Stimulated activated CD8-positive, alpha-beta memory T cell treated with anti-CD3 and anti-CD28 coated beads, Interleukin-2, amount 100 ng/mL, for 1 hour (primary cell): ENCODE measurements at places on chromosomes 4 and X.

- DNase-seq, result no peak
These were observed 48.4 kb downstream of the KCNIP4 start for GRCh38 chr4:21900211-21900610.

GRCh38 chr4:148332486-148332885, 109.7 kb downstream of the NR3C2 start:
- DNase-seq, result no peak

DNA sequence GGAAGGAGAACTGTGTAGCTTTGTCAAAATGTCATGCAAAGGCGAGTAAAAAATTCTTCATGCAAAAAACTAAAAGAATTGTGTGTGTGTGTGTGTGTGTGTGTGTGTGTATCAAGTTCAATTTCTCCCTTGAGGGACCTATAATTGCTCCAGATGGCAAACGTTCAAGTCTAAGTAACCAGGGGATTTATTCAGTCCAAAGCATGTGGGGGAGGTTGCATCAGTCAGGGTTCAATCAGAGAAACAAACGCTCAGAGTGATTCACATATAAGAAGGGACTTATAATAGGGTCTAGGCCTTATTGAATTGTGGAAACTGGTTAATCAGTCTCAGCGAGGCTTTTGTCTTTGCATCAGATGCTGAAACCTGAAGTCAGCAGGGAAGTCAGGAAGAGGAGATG, 5.0 kb downstream of the DCAF8L1 start:
- DNase-seq, result no peak

DNA sequence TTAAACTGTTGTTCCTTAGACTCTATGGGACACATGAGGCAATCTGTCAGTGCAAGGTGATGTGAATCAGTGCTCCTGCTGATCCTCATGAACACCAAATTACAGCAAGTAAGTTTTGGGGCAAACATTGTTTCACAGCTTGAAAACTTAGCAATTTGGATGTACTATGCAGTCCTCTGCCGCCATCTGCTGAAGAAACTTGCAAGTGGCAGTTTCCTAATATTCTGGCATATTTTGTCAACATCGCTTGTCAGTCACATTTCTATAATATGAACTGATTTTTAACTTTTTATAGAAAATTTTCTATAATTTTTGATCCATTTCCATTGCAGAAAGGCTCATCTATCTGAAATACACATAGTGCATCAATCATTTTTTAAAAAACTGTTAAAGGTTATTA, 56.3 kb downstream of the ZAR1 start:
- no peak for DNase-seq

GRCh38 chr4:31106419-31106818, 386.2 kb downstream of the PCDH7 start:
- DNase-seq, result no peak

DNA sequence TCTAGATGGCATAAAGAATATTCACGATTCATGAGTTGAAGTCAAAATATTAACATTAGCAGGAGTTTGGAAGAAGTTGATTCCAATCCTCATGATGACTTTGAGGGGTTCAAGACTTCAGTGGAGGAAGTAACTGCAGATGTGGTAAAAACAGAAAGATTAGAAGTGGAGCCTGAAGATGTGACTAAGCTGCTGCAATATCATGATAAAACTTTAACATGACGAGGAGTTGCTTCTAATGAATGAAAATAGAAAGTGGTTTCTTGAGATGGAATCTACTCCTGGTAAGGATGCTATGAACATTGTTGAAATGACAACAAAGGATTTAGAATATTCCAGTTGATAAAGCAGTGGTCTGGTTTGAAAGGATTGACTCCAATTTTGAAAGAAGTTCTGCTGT, 70.1 kb upstream of the TMLHE start:
- no peak for DNase-seq

GRCh38 chr4:34485252-34485651, 1759.1 kb downstream of the ARAP2 start:
- DNase-seq, result no peak

DNA sequence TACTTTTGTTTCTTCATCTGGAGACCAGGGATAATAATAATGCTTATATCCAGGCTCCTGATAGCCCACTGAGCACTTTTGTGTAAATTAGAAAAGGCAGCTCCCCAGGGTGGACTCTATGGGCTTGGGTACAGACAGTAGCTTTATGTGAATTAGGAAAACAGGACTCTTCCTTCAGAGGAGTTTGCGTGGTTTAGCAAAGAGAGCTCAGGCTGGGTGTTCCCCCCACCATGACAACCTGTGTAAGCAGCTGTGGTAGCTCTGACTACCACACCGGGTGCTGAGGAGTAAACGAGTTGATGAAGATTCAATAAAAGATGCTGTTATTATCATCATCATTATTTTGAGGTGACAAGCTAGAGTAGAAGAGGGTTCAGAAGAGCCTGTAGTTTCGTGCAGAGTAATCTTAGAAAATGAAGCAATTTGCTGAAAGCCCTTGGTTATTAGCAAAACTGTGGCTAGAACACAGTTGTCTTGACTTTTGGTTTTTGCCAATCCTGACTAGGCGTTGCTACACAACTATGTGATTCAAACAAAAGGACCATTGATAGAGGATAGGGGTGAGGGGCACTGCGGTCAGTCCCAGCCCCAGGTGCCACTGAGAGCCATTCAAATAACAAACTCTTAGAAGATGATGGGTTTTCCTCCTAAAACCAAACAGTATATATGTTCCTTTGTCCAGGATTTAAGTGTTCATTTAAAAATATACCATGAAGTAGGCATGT, 60.6 kb upstream of the LIMCH1 start:
- DNase-seq, result no peak

DNA sequence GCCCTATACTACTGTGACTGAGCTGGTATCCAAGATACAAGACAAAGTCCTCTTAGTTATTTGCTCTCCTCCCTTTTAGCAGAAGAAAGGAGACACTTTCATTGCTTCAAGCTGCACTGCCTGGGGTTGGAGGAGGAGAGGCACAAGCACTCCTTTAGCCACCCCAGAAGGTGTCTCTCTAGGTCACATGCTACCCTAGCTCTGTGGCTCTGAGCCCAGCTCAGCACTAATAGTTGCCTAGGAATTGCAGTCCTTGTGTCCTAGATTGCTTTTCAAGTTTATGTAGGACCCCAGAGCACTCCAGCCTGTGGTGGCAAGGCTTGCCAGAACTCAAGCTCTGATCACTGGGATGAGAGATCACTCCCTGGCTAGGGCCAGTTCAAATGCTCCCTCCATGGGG, 24.4 kb upstream of the LHFPL1 start:
- DNase-seq, result no peak

GRCh38 chr4:88012647-88013046, 5.2 kb downstream of the PKD2 start:
- DNase-seq, result no peak

GRCh38 chr4:84493092-84493850, 5.8 kb downstream of the NKX6-1 start:
- no peak for DNase-seq

DNA sequence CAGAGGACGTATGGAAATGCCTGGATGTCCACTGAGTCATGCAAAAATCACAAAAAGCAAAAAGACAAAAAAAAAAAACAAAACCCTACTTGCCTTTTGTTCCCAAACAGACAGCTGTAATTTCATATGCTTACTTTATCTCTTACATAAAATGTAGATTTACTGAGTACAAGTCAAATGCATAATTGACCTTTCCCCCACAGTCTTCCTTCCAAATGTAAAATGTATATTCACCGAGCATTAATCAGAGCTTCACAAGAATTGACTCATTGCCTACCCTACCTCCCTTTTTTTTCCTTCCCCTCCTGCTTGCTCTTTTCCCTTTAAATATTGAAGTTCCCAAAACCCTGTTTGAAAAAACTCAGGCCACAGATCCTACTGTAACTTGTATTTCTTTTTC, 32.5 kb upstream of the TMPRSS11B start:
- DNase-seq, result no peak

GRCh38 chr4:86845593-86845992, 3.6 kb downstream of the SLC10A6 start:
- no peak for DNase-seq

GRCh38 chr4:96407738-96408463, 568.0 kb downstream of the PDHA2 start:
- no peak for DNase-seq

DNA sequence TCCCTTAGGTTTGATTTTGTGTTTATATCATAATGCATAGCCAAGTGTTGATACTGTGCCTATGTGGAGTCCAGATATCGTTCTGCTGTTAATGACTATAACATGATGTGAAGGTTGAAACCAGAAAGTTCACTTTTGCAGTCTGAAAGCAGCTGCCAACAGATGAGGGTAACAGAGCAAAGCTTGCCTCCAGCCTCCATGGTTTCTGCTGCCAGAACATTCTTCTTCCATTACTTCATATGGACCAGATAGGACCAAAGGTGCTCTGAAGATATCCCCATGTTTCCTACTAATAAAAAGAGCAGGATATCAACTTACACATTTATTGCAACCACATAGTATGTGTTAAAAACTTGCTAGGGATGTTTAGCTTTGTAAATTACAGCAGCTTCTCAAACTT, 394.1 kb downstream of the SPRY1 start:
- DNase-seq, result no peak

- DNase-seq, result no peak
These were observed 48.0 kb downstream of the TENM3 start for GRCh38 chr4:182291175-182291574.

DNA sequence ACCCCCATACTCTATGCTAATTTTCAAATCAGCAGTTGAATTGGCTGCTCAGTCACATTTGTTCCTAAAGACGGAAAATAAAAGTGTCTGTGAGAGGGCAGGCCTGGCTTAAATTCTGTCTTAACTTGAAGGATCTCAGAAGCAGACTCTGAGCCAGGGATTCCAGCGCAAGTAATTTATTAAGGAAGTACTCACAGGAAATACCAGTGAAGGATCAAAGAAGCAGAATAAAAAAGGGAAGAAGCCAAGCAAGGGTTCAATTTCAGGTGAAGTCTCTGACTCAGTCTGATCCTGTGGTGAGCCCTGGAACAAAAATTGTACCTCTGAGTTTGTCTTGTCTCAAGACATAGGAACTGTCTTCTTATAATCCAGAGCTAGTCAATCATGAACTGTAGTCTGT, 52.2 kb downstream of the IL1RAPL1 start:
- DNase-seq, result no peak

DNA sequence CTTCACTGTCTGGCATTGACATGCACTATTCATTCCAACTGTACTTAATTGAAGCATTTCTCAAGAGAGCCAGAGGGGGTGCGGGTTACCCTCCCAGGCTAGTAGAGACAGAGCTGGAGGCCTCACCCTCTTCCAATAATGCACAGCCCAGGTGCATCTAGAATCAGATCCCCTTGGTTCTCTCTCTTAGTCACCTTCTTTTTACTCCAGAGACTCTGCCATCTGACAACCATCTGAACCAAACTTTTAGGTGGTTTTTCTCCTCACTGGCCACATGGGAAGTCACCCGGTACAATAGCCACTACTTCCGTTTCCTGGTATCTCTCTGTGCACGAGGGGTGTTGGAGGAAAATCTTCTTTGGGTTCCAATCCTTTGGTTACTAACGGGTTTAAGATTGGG, 81.3 kb downstream of the SLC2A9 start:
- no peak for DNase-seq

- no peak for DNase-seq
These were observed 273.2 kb downstream of the ADGRL3 start for GRCh38 chr4:61473306-61473705.

DNA sequence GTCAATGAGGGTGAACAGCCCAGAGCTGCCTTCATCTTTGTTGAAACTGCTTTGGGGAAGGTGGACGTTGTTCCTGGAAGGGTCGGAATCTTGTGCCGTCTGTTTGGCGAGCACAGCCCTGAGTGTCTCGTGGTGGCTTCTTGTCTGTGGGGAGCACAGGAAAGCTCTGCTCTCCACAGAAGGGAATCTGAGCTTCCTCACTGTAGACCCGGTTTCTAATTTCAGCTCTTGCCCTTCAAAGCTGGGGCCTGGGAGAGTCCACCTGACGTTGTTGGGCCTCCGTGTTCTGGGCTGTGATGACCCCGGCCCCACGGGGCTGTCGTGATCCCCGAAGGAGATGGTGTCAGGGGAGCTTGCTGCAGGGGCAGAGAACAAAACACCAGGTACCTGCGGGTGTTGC, 47.5 kb downstream of the SORCS2 start:
- no peak for DNase-seq

DNA sequence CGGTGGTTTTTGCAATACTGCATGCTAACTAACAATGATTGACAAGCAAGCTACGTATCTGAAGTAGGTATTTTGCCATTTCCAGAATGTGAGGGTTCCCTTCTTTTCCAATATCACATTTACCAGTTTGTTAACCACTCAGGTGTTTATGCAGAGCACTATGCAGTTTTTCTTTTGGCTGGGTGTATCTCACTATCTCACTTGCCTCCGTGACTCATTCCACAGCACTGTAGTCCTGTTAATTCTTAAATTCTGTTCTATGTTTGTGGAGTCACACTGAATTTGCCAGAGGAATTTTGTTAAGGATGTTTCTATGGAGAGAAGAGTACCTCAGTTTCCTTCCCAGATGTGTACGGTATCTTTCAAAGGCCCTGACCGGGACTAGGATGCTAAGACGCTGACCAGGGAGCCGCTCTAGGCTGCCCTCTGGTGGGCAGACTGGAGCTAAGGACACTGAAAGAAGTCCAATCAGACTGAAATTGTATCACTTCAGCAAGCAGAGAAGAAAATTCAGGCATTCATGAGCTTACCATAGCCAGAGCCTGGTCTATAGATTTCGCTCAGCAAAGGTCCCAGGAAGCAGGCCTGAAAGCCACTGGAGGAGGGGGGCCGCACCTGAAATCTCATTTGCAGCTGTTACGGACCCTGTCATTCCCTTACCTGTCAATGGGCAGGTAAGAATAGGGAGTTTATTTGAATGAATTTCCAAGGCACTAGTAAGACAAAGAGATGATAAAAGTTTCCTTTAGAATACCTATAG, 388.4 kb upstream of the SPOCK3 start:
- DNase-seq, result no peak

- DNase-seq, result no peak
These were observed 97.6 kb upstream of the ANXA3 start for GRCh38 chr4:78454016-78454415.

DNA sequence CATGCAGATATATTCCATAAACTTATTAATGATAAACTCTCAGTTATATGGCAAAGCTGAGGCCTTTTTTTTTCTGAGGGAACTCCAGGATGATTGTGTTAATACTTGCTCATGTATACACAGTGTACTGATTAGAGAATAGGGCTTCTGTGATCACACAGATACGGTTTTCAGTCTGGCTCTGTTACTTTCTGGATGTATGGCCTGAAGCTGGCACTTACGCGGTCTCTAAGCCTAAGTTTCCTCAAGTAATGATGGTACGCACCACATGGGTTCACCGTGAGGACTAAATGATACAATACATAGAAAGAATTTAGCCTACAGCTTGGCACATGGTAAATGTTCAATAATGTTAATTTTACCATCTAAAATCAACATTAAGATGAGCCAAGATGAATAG, 73.8 kb downstream of the SEC24D start:
- DNase-seq, result no peak

DNA sequence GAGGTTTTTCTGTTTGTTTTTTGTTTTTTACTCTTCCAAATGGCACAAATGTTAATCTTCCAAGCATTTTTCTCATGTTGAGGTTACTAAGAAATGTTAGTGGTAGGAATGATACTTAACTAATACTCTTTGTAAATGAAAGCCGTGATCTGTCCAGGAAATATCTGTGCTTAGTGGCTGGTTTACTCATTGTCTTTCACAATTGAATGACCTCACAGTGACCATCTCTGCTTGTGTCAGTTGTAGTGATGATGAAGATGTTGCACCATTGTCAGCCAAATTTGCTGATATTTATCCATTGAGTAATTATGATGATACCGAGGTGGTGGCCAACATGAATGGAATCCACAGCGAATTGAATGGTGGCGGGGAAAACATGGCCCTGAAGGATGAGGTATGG, 93.5 kb downstream of the TNIP2 start:
- no peak for DNase-seq
